ENCODE measurements at places on chromosomes 4 and X. TPM values are rescaled to one million over a fixed set of nuclear protein-coding genes. Genes with fewer than 3 reads are reported as not detected.

The MAP3K15 gene
- 0.13 TPM for total RNA-seq

The TRPC3 gene
- 0.78 TPM for total RNA-seq

The ODAPH gene
- not detected for total RNA-seq

The CSAG1 gene
- not detected for total RNA-seq

The FOXR2 gene
- not detected for total RNA-seq

The SSX4 gene
- total RNA-seq: not detected

The CENPVL2 gene
- total RNA-seq: not detected

The BCORL1 gene
- total RNA-seq: 6.3 TPM

The RBMXL3 gene
- not detected for total RNA-seq

The EPGN gene
- total RNA-seq: 92.6 TPM

The VEGFD gene
- total RNA-seq: not detected

The ETDB gene
- total RNA-seq: not detected

The S100P gene
- total RNA-seq: not detected

The GPRIN3 gene
- total RNA-seq: 0.03 TPM

The ENPEP gene
- 4.7 TPM for total RNA-seq

The GPR173 gene
- total RNA-seq: 5.5 TPM

Data from smooth muscle cell of the pulmonary artery (primary cell).